ENCODE measurements at places on chromosomes 16 and 17.

DNA sequence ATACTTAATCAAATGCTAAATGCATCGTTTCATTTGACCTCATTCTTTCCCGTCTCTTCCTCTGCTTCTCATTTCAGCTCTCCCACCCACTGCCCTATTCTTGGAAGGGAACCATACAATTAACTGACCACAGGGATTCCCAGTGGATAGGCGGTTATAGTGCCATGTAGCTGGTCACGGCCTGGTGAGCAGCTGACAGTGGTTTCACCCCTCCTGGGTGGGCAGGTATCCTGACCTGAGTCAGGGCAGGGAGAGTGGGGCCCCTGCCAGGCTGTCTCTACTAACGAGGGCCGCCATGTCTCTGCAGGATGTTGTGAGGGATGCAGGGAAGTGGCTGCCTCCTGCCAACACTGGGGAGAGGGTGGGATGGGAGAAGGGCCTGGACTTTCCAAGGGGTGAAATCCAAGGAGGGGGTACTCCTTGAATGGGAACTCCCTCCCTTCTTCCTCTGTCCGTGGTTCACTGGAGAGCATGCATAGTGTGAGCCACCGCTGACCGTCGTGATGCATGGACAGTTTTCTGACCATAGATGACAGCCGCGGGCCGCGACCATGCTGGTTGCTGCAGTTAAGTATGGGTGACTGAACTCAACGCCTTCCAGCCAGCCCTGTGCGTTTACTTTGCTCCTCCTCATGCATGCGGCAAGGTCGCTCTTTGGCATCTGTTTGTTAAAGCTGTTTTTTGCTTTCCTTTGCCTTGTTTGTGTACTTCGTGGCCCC lies 95.9 kb downstream of the RPTOR start:
- no peak for DNase-seq
- no peak overlapping the region for H3K27ac ChIP-seq
- no peak overlapping the region for H3K4me3 ChIP-seq

GRCh38 chr17:35189291-35189690 lies 4.9 kb downstream of the SLC35G3 start:
- H3K27ac ChIP-seq = no peak overlapping the region
- no peak for DNase-seq
- no peaks in the 10 kb centered on the region for H3K36me3 ChIP-seq

DNA sequence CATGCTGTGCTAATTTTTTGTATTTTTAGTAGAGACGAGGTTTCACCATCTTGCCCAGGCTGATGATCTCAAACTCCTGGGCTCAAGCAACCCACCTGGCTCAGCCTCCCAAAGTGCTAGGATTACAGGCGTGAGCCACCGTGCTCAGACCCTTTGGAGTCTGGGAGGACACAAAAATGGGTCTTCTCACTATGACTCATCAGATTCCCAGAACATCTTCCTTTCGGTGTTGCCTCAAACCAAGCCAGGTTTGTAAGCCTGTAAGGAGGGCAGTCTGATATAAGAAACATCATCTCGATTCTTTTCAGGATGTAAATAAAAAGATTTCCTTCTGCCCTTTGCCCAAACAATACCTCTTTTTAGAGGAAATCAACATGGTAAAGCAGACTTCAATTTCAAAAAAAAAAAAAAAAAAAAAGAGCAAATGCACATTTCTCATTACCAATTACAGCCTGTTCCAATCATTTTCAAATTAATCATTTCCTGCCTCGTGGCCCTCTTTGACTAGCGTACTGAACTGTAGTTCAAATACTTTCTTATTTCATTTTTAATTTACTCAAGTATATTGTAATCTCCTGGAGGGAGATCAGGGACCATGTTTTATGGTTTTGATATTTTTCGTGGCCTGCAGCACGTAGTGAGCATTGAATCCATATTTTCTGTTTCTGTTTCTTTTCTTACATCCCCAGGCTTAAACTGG lies 409.6 kb downstream of the GRIN2A start:
- H3K4me3 ChIP-seq = no peak overlapping the region
- no peak overlapping the region for H3K27ac ChIP-seq
- no peaks in the 10 kb centered on the region for H3K4me1 ChIP-seq
- no peak for DNase-seq

- H3K27me3 ChIP-seq = no peaks in the 10 kb centered on the region
- H3K36me3 ChIP-seq = peaks cover 52% of the 10 kb centered on the region
Observed at GRCh38 chr16:515175-515938, 12.2 kb upstream of the CAPN15 start.

DNA sequence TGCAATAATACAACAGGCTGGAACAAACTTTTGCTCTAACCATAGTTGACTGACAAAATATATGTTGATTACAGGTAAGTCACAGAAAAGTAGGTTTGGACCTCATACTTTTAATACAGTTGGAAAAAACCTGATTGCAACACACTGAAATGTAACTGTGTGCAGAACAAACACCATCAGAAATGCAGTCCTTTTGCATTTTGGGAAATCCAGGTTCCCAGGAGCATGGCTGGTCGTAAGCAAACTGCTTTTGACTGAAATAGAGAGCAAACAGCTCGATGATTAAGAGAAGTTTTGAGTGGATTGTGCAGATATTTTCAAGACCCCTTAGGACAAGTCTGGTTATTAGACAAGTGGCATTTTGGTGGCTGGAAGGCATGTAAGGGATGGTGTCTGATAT lies 8.0 kb downstream of the IGF2BP1 start:
- H3K27me3 ChIP-seq = peaks cover 99% of the 10 kb centered on the region
- DNase-seq = no peak
- peaks cover 5% of the 10 kb centered on the region for H3K4me1 ChIP-seq
- H3K36me3 ChIP-seq = no peaks in the 10 kb centered on the region
- no peak overlapping the region for H3K4me3 ChIP-seq

GRCh38 chr16:3198334-3199072 lies 10.5 kb downstream of the OR1F1 start:
- no peak overlapping the region for H3K4me3 ChIP-seq
- no peak for DNase-seq
- peaks cover 53% of the 10 kb centered on the region for H3K27me3 ChIP-seq
- H3K27ac ChIP-seq = no peak overlapping the region

GRCh38 chr16:67206838-67207248 lies 7.9 kb downstream of the ELMO3 start:
- H3K4me3 ChIP-seq = no peak overlapping the region
- no peaks in the 10 kb centered on the region for H3K27me3 ChIP-seq
- H3K36me3 ChIP-seq = peaks cover 32% of the 10 kb centered on the region
- DNase-seq = no peak
- H3K27ac ChIP-seq = no peak overlapping the region

Measured in suprapubic skin (tissue), 4 donors.